ENCODE measurements at places on chromosomes 6 and 20. TPM values are rescaled to one million over a fixed set of nuclear protein-coding genes. Genes with fewer than 3 reads are reported as not detected.
A peak's percentile ranks its signal among the peaks of the same experiment; 100 is the strongest.

DNA sequence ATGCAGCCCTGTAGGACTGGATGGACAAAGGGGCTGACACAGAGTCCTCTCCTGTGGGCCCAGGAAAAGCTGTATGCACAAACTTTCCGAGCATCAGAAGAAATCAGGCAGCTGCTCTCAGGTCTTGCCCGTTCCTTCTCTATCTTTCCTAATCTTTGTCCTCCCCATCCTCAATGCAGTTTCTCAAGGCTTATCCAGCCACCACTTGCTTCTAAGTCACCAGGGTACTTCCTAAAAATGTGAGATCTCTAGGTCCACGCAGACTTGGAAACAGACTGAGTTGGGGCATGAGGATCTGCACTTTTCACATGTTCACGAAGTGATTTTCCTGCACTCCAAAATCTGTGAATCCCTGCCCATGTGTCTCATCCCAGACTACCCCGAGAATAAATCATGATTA is 394.5 kb upstream of the SLC35B3 start:
- no peak overlapping the region for H3K4me3 ChIP-seq
- no peaks in the 10 kb centered on the region for H3K27me3 ChIP-seq
- H3K4me1 ChIP-seq: no peaks in the 10 kb centered on the region
- no peak overlapping the region for H3K27ac ChIP-seq

Gene GRM4
- 5.3 TPM for total RNA-seq

GRCh38 chr6:101086473-101086872 is 205.3 kb upstream of the ASCC3 start:
- no peak overlapping the region for H3K4me3 ChIP-seq
- H3K36me3 ChIP-seq: no peaks in the 10 kb centered on the region
- no peaks in the 10 kb centered on the region for H3K27me3 ChIP-seq
- no peak overlapping the region for H3K27ac ChIP-seq

Gene CCN5
- not detected for total RNA-seq

GRCh38 chr20:18058661-18059467 is 1.1 kb upstream of the OVOL2 start:
- no peaks in the 10 kb centered on the region for H3K27me3 ChIP-seq
- DNase-seq: peak; percentile 87
- peak overlapping the region; percentile 90 for H3K4me3 ChIP-seq

DNA sequence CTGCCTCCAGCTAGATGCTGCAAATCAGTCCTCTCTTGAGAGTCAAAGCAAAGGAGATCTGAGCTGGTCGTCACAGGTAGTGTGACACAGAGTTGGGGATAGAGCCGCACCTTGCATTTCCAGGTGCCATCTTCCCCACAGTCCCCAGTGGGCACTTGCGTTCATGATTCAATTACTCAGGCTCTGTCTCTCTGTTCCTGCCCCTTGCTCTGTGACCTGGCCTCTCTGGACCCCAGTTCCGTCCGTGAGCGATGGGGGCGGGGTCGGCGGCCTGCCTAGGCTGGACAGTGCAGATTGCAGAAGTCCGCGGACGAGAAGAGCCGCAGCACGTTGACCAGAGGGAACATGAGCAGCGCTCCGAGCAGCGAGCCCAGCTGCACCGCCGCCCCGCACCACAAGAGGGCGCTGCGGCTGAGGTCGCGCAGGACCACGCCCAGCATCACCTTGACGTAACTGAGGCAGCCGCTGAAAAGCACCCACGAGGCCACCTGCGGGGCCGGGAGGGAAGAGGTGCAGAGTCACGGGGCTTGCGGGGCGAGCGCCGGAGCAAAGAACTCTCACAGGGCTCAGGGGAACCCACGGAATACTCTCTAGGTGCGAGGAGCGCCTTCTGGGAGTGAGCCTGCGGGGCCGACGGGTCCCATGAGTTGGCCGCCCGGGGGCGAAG is 7.4 kb downstream of the SLC52A3 start:
- peak overlapping the region; percentile 58 for H3K4me3 ChIP-seq
- peaks cover 11% of the 10 kb centered on the region for H3K36me3 ChIP-seq
- H3K27me3 ChIP-seq: peaks cover 3% of the 10 kb centered on the region
- no peak overlapping the region for H3K27ac ChIP-seq

Gene NFYA
- 41.4 TPM for total RNA-seq

Gene SLC22A16
- total RNA-seq: not detected

GRCh38 chr20:33441142-33441955 is 2.2 kb downstream of the SNTA1 start:
- peaks cover 12% of the 10 kb centered on the region for H3K27me3 ChIP-seq
- H3K4me1 ChIP-seq: no peaks in the 10 kb centered on the region
- no peak overlapping the region for H3K4me3 ChIP-seq

DNA sequence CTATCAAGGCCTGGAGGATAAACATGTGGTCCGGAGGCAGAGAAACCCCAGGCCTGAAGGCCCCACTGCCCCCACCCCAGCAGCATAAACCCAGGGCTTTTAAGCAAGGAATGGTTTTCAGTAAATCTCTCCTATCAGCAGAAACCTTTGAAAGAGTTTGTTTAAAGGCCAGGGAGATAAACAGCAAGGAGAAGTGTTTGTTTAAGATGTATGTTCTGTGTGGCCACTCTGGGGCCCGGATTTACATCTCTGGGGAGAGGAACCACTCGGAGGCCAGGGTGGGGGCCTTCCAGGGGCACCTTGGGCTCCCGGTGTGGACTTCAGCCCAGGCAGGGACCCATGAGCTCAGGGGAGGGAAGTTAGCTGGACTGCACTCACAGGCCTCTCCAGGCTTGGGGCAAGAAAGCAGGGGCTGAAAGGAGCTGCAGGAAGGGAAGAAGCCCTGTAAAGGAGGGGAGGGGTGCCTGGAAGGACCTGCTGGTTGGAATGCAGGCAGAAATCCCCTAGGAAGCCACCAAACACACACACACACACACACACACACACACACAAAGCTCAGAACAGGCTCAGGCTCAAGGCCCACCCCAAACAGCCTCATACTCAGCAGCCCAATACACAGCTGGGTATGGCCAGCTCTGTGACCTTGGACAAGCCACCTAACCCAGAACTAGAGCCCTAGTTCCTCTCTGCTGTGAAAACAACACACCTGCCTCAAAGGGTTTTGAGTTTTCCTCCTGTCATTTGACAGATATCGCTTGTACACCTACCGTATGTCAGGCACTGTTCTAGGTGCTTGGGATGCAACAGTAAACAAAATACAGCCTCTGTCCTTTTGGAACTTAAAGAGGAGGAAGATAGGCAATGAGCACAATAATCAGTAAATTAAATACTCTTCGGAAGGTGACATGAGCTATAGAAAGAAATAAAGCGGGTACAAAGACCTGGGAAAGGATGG is 26.2 kb upstream of the FOXP4 start:
- no peaks in the 10 kb centered on the region for H3K27me3 ChIP-seq
- H3K4me1 ChIP-seq: no peaks in the 10 kb centered on the region
- H3K27ac ChIP-seq: no peak overlapping the region
- H3K4me3 ChIP-seq: no peak overlapping the region
- no peaks in the 10 kb centered on the region for H3K36me3 ChIP-seq

DNA sequence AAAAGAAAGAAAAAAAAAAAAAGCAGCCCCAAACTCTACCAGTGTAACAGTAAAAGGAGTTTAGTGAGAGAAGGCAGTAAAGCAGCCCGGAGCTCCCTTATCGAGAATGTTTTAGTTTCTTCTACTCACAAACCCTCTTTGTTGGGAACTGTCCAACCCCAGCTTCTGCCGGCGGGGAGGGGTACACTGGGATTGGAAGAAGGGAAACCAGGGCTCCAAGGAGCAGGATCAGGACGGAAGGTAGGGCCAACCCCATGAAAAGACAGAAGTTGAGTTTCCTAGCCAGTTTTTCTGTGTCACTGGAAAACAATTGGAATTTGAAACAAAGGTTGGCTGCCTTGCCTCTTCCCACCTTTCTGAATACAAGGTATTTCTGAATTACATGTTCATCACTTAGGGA is 66.0 kb downstream of the KIZ start:
- H3K4me1 ChIP-seq: peaks cover 11% of the 10 kb centered on the region
- H3K27ac ChIP-seq: peak overlapping the region; percentile 99

DNA sequence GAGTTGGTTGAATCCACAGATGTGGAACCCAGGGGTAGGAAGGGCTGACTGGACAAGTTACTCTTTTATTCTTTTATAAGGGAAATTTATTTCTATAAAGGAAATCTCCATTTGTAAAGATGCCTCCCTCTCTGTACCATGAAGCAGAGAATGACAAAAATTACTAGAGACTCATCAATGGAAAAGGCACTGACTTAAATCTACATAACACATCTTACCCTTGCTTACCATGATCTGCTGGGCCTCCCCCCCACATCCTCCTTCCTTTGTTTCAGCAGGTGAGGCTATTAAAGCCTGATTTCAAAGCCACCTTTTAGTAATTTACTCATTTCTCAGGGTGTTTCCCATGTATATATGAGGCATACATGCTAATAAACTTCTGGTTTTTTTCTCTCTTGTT is 130.2 kb upstream of the HDDC2 start:
- no peaks in the 10 kb centered on the region for H3K27me3 ChIP-seq
- peak overlapping the region; percentile 3 for H3K4me3 ChIP-seq
- peaks cover 11% of the 10 kb centered on the region for H3K4me1 ChIP-seq
- peaks cover 5% of the 10 kb centered on the region for H3K36me3 ChIP-seq

GRCh38 chr6:43506667-43507471 is 3.3 kb downstream of the LRRC73 start:
- H3K27me3 ChIP-seq: peaks cover 8% of the 10 kb centered on the region
- no peak overlapping the region for H3K27ac ChIP-seq
- H3K36me3 ChIP-seq: peaks cover 18% of the 10 kb centered on the region
- peak; percentile 86 for DNase-seq
- no peaks in the 10 kb centered on the region for H3K4me1 ChIP-seq

DNA sequence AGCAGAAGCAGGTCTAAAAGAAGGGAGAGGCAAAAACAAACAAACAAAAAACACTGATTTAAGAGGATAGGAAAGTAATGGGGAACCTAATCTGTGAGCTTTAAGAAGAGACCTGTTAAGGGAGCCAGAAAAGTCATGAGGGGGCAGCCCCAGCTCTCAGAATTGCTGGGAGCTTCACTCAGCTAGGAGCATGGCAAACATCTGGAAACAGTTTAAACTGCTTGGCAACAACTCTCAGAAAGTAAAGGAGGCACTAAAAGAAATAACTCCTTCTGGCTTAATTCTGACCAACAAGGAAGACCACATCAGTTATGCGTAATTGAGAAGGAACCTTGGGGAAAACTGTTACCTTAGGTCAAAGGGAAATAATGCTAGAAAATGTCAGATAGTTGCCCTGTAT is 121.4 kb downstream of the LAMP5 start:
- H3K27ac ChIP-seq: no peak overlapping the region
- no peak for DNase-seq
- no peak overlapping the region for H3K4me3 ChIP-seq
- H3K36me3 ChIP-seq: peaks cover 3% of the 10 kb centered on the region
- H3K4me1 ChIP-seq: no peaks in the 10 kb centered on the region

- no peak overlapping the region for H3K27ac ChIP-seq
- H3K4me1 ChIP-seq: no peaks in the 10 kb centered on the region
- DNase-seq: no peak
- H3K27me3 ChIP-seq: no peaks in the 10 kb centered on the region
- H3K4me3 ChIP-seq: no peak overlapping the region
- H3K36me3 ChIP-seq: peaks cover 1% of the 10 kb centered on the region
These were observed 136.0 kb downstream of the MMUT start for GRCh38 chr6:49327005-49327404.

Gene RNF5
- total RNA-seq: 126 TPM

Data from H9 (cell line).